ENCODE measurements at places on chromosomes 13 and 19.

DNA sequence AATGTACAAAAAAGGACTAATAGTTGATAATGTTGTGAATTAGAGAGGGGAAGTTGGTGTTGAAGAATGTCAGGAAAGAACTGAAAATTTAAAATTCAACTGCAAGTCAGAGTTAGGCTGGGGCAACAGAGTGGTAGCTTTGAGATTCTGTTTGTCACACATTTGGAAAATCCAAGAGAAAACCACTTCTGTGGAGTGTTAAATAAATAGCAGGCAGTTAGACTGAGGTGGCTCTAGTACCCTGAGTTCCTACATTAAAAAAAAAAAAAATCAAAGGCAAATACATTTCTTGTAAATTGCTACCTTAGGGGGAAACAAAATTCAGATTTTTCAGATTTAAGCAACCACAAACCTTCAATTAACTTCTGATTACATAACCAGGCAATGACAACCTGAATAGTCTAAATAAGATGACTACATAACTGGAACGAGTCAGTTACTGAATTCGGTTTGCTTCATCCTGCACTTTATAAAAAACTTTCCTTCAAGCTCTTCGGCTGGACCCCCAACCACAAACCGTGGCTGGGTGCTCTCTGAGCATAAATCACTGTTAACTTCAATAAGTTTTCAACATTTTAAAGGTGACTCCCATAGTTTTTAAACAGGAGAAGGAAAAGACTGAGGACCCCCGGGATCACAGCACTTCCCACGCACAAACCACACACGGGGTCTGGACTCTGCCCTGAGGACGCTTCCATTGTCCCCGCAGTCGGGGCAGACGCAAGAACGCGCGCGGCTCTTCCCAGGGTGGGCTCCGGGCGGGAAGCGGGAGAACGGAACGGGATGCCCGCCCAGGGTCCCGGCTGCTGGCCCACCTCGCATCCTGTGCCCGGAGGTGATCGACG is 725 bp downstream of the ZNF682 start:
- peak; percentile 28 for DNase-seq

- DNase-seq = no peak
Observed at GRCh38 chr19:4930664-4931063, 21.4 kb downstream of the UHRF1 start.

DNA sequence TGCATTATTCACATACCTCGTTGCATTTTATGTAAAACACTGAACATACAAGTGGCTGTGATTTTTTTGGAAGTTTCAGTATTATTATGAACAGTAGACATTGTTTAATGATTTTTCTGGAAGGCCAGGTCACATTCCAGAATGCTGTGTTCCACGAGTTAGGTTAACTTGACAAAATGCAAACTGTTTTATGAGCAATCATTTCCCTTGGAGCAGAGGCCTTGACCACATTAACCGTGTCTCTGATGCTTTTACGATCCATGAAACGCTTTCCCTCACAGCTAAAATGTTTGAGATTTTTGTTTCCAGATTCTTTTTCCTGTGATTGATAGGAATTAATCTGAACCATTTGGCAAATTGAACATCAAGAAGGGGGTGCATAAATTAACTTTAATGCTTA is 57.8 kb downstream of the MBNL2 start:
- DNase-seq = no peak

- DNase-seq = peak; percentile 83
Observed at GRCh38 chr19:39411081-39411831, 1.2 kb upstream of the PLEKHG2 start.

DNA sequence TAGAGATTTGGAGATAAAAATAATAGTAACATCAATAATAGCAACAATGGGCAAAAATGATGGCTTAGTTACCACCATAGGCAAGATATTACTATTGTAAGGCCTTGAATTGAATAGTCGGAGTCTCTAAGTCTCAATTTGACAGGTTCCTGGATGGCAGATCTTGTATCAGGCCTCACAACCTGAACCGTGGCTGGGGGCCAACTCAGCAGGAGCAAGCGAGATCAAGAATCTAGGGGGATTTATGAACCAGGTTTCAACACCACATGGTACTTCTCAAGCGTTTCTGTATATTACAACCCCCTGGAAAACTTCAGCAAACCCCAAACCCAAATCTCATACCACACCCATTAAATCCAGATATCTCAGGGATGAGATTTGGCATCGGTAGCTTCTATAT is 573.8 kb downstream of the LIG4 start:
- DNase-seq = no peak

GRCh38 chr13:99923877-99924582 is 47.5 kb downstream of the ZIC5 start:
- no peak for DNase-seq

- DNase-seq = no peak
Observed at GRCh38 chr19:49690079-49690655, 749 bp upstream of the CPT1C start.

DNA sequence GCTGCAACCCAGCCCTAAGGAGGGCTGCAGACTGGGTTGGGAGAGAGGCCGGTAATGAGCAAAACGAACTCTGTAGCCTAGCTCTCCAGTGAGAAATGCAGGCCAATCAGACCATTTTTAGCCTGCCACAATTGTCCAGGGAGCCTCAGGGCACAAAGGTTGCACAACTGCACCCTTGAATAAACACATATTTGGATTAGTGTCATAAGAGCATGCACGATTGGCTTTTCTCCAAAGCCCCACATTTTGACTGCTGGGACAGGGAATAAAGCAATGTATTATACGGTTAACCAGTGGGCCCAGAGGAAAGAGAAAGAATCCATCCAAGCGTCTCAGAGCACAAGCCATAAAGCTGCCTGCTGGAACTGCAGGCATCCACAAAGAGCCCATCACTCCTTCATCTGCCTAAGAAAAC is 729.4 kb upstream of the SGCG start:
- no peak for DNase-seq
